ENCODE measurements at places on chromosomes 12 and 14.

GRCh38 chr12:67541625-67541991 lies 106.9 kb upstream of the DYRK2 start:
- no peak for DNase-seq

GRCh38 chr14:51004801-51005526 lies 60.7 kb upstream of the PYGL start:
- no peak for DNase-seq

- no peak for DNase-seq
Observed at GRCh38 chr14:97802430-97803373, 1005.5 kb downstream of the VRK1 start.

DNA sequence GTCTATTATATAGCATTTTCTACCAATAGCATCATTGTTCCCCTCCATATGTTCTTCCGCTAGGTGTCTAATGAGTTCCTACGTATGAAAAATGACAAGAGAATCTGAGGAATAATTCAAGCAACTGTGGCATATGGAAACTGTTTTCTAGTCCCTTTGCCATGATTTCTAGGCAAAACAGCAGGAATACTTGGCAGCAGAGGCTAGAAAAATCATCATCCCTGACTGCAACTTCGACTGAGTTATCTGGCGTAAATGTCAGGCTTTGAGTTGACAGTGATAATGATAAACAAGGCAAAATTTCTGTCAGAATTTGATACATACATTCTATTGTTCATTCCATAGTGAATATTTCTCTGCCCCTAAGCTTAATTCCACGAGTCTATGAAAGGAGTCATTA lies 572.8 kb upstream of the USP15 start:
- no peak for DNase-seq

GRCh38 chr14:75497191-75497590 lies 25.1 kb upstream of the BATF start:
- DNase-seq: peak; percentile 30

DNA sequence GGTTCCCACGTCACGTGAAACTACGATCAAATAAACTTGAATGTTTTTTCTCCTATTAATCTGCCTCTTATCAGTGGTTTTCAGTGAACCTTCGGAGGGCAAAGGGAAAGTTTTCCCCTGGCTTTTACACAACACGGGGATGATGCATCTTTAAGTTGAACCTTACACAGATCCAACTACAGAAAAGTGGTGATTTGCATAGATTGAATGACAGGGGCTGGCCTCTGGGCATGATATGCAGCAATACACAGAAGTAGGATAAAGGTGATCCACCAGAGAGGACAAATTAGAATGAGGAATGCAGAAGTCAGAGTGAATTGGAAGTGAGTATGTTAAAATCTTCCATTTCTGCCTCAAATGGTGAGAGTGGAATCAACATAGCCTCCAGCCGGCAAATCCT lies 11.6 kb downstream of the GSG1 start:
- no peak for DNase-seq

- DNase-seq: no peak
Observed at GRCh38 chr14:42855085-42855484, 1248.4 kb downstream of the LRFN5 start.

DNA sequence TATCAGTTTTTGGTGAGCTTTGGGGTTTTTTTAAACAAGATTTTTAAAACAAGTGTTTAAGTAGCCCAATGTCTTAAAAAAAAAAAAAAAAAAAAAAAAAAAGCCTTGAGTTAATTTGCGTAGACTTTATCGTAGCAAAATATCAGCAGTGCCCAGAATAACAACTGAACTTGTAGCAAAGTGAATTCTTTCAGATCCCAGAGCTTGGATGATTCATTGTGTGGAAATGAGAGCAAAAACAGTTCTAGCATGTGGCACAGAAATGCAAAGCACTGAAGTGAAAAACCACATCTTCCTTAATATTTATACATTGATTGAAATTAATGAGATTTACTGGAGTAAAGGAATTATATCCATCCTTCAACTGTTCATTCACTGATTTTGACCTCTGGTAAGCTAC lies 258.1 kb downstream of the EGLN3 start:
- DNase-seq: no peak

DNA sequence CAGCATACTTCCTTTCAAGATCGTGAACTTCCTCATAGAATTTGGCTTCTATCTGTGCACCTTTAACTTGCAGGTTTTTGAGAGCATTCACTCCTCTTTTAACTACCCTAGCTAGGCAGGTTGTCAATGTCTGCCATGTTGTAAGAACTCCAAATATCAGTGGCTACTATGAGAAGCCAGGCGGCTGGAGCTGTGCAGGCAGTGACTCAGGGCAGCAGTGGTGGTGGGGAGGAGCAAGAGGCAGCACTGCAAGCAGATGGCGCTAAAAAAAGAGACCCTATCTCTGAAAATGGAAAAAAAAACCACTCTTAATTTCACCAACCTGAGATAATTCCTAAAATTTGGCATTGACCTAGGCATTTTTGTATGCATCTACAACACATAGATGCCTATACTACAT lies 28.5 kb downstream of the YARS2 start:
- DNase-seq: no peak

- no peak for DNase-seq
Observed at GRCh38 chr14:29627137-29627536, 300.5 kb downstream of the PRKD1 start.

GRCh38 chr12:74286254-74286653 lies 251.4 kb upstream of the ATXN7L3B start:
- no peak for DNase-seq

DNA sequence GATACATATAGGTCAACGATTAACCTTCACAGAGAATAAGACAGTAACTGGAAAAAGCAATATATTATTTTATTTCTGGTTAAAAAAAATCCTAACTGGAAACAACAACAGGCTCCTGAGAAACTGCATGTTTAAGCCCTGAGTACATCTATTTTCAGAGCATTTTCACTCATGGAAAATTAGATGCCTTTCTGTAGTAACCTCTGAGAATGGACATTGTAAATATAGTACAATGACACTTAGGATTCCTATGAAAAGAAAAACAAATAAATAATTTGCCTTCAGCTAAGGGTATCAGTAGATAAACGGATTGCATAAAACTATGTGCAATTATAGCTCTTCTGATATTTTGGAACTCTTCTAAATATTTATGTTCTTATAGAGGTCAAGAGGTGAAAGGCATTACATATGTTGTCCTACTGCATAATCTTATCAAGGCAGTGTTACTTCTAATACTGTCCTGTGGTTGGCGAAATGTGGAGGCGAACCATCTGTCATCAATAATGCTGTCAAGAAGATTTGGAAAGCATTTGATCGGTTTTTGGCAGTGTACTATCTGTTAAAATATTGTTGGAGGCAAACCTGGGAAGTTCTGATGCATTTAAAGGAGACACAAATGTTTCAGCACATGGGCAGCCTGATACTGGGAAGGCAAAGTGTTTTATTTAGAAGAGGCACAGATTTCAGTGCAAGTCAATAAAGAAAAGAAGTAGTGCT lies 381.8 kb downstream of the BTG1 start:
- DNase-seq: no peak

GRCh38 chr12:2051700-2052621 lies 826 bp upstream of the CACNA1C start:
- no peak for DNase-seq

GRCh38 chr14:85234156-85235025 lies 295.6 kb upstream of the FLRT2 start:
- no peak for DNase-seq

GRCh38 chr12:94186278-94187241 lies 38.2 kb downstream of the PLXNC1 start:
- no peak for DNase-seq

GRCh38 chr12:84077679-84078078 lies 834.9 kb downstream of the SLC6A15 start:
- no peak for DNase-seq

DNA sequence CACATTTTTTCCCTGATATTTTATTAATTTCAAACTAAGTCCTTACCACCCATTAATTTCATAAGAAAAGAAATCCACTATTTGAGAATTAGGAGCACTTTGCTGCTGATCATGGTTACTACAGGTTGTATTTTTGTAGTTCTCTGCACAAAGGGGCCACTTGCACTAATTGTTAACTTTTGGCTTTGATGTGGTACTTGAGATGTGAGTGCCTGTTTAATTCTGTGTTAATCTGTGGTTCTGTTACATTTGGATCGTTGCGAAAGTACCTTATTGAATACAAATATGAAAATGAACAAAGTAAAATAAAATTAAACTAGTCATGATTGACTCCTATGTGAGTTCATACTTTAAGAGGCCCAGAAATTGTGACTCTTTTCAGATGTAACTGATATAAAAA lies 374.9 kb upstream of the RGS6 start:
- no peak for DNase-seq

DNA sequence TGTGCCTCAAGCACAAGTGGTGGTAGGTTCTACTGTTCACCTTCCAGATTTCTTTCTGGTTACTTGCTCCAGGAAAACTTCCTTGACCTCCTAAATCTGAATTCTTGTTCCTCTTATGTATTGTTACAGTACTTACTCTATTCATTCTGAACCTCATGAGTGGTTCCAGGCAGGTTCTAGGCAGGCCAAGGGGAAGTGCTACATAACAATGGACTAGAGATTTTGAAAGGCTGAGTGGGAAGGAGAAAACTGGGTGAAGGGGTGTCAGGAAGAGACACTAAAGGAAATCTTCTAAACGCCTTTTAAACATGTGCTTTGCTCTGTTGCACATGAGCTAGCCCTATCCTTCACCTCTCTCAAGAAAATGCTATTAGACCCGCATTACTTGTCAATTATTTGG lies 1.6 kb downstream of the YARS2 start:
- DNase-seq: no peak

DNA sequence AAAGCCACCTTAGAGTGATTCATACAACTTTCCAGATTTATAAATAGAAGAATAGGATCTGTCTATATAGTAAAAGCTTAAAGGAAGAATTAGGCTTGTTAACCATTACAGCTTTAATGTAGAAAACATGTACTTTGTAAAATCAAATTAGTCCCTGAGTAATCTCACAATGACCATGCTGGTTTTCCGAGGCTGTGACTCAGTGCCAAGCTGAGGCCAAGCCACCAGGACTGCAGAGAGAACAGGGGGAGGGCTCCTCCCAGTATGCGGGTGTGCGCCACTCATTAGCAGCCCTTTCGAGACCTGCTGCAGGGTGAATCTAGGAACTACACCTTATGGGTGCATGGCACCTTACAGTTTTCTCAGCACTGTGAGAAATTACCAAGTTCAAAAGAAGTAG lies 167.0 kb downstream of the EFCAB11 start:
- DNase-seq: no peak
